Activated CD4-positive, alpha-beta T cell treated with anti-CD3 and anti-CD28 coated beads, Interleukin-2, amount 50 U/mL, for 4 hours (primary cell): ENCODE measurements at places on chromosomes 12 and 14.

DNA sequence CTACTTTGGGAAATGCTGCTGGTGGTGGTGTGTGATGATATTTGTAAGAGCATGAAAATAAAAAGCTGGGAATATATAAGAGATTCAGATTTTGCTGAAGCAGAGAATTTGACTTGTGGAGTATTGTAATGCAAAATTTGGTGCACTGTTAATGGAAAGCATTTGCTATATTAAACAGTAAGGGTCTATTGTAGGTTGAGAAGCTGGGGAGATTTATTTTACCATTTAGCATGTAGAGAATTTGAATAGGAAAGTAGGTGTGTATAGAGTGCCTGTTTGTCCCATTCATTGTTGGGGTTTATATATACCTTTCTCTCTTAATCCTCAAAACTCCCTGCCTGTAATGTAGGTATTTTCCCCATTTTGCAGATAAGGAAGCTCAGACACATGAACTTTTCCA, 48.4 kb downstream of the CRADD start:
- no peak for DNase-seq

- no peak for DNase-seq
Observed at GRCh38 chr12:20220339-20220738, 148.0 kb upstream of the PDE3A start.

- no peak for DNase-seq
Observed at GRCh38 chr12:22229652-22230279, 104.7 kb downstream of the ST8SIA1 start.

DNA sequence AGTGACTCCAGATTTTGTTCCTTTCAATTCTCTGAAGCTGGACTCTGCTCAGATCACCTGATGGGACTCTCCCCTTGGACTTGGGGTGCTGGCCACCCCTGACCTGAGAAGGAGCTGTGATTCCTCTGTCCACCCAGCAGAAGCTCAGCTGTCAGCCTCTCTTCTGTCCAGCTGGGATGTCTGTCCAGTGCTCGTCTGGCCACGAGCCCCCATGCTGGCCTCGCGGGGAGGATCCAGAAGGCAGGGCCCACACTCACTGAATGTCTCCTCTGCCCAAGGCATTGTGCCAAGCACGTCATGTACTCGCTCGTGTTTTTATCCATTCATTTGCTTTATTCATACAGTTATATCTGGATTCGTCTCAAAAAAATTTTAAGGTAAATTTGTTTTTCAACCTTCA, 14.2 kb upstream of the SLC24A4 start:
- DNase-seq: no peak

- DNase-seq: no peak
Observed at GRCh38 chr12:67764055-67764454, 115.5 kb downstream of the DYRK2 start.

- no peak for DNase-seq
Observed at GRCh38 chr12:41521872-41522379, 333.8 kb downstream of the PDZRN4 start.

GRCh38 chr14:24132061-24132685, 1.7 kb downstream of the FITM1 start:
- no peak for DNase-seq
